ENCODE measurements at places on chromosomes 7 and 10.

DNA sequence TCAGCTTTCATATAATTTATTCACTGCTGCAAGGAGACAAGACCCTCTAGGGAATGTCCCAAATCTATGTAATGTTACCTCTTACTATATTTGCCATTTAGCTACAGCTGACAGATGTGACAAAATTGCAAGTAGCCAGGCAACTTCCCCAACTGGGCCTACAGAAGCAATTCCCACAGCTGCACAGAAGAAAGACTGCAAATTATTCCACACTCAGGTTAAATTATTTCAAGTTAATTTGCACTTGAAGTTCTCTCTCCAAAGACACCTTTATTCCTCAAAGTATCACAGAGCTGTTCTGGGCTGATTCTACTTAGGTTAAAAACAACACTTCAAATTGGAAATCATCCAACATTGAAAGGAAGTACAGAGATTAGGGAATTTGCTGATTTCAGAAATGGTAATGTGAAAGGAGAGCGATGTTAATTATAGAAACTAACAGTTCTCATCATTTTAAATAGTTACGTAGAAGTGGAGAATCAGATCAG, 133.6 kb downstream of the THSD7A start:
- DNase-seq = no peak

DNA sequence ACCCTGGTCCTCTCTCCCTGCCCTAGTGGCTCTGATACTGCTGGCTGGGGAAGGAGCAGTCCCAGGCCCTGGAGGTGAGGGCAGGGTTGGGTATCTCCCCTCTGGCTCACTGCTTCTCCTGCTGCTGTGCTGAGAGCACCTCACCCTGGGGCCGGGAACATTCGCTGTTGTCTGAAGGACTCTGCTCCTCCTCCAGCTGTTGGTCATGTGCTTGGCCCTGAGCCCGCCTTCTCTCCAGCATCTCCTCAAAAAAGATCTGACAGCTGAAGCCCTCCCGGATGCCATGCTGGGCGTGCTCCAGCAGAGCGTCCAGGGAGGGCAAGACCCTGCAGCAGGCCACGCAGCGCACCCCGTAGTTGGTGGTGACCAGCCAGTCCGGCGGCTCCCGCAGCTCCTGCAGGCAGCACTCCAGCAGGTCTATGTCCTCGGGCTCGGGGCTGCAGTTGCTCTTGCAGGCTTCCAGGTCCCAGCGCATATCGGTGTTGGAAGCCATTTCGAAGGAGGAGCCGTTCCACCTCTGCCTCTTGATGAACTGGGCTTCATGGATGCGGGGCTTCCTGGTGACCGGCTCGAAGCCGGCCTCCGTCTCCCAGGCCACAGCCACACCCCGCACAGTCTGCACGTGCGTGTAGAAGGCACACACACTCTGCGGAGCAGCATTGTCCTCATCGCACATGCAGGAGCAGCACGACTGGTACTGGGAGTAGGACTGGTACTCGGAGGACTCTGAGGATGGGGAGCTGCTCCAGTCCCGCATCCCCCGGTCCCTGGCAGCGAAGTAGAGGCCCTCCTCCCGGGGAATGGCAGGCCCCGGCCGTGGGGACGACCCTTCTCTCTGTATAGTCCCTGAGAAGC, 2.1 kb downstream of the FAM170B start:
- DNase-seq = no peak

GRCh38 chr10:778626-779330, 89.3 kb upstream of the DIP2C start:
- peak; percentile 23 for DNase-seq

DNA sequence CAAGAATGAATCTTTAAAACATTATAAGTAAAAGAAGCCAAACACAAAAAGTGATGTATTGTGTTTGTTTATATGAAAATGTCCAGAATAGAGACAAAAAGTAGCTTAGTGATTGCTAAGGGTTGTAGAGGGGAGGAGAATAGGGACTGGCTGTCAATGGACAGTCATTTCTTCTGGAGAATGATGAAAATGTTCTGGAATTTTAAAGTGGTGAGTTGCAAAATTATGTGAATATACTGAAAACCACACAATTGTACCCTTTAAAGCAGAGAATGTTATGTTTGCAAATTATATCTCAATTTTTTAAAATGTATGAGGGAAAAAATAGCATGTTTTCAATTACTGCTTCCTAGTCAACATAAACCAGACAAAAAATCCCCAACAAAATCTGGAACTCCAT, 174.2 kb downstream of the KMT2E start:
- DNase-seq = no peak

- no peak for DNase-seq
Observed at GRCh38 chr7:118312051-118312450, 87.5 kb downstream of the ANKRD7 start.

DNA sequence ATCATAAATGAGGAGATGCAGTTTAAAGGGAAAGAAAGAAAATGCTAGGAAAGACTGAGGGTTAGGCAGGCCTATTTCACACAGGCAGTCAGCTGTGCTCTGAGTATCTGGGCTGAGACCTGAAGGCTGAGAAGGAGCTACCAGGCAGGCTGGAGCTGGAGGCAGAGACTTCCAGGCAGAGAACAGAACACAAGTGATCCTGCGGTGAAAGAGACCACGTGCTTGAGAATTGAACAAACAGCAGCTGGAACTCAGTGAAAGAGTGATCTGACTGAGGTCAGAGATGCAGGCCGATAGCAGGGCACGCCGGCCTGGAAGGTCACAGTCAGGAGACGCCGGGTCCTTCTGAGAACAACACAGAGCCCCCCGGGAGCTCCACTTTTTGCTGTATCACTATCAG, 147.8 kb downstream of the ADAM12 start:
- DNase-seq = no peak

- DNase-seq = no peak
Observed at GRCh38 chr10:120132811-120133210, 240.3 kb downstream of the SEC23IP start.

DNA sequence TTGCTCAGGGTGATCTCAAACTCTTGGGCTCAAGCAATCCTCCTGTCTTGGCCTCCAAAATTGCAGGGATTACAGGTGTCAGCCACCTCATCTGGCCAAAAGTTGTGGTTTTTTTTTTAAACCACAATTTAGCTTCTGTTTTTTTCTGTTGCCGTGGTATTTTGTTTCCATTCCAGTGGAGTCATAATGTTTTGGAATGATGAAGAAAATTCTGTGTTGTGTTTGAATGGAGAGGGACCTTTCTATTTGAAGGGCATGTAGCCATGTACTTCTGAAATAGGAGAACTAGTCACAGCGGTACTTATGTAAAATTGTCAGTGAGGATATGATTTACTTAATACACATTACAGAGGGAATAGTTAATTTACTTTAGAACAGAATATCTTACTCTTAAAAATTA, 201.3 kb downstream of the ARL4A start:
- peak; percentile 23 for DNase-seq

GRCh38 chr7:129053938-129054437, 923 bp downstream of the TNPO3 start:
- peak; percentile 41 for DNase-seq

GRCh38 chr7:156475179-156475578, 165.4 kb upstream of the RNF32 start:
- no peak for DNase-seq

DNA sequence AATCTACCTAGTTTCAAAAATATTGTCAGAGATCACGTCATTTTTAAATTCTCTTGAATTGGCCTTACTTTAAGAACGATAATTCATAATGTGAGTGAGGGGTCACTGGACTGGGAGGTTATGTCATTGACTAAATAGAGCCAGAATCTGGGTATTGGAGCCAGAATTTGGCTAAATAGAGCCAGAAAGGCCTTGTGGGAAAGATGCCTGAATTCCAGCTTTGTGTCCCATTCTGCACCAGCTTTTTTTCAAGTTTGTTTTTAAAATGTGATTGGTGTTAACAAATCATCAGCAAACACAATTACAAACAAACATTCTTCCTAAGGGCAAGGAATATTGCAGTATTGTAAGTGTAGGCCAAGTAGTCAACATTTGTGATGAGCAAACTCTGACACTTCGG, 233.2 kb upstream of the PRKCQ start:
- DNase-seq = no peak

DNA sequence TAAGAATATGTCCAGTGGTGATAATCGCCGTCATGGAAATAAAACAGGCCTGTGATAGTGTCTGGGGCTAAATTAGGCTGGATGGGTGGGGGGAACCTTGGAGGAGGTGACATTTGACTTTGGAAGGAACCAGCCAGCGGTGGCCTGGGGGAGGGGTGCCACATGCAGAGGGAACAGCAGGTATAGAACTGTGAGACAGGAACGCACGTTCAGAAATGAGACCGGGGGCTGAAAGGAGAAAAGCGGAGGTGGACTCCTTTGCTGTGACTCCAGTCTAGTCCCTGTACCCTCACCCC, 2.6 kb upstream of the CYP26A1 start:
- DNase-seq = no peak

GRCh38 chr7:134022286-134022911, 104.7 kb upstream of the LRGUK start:
- DNase-seq = no peak

DNA sequence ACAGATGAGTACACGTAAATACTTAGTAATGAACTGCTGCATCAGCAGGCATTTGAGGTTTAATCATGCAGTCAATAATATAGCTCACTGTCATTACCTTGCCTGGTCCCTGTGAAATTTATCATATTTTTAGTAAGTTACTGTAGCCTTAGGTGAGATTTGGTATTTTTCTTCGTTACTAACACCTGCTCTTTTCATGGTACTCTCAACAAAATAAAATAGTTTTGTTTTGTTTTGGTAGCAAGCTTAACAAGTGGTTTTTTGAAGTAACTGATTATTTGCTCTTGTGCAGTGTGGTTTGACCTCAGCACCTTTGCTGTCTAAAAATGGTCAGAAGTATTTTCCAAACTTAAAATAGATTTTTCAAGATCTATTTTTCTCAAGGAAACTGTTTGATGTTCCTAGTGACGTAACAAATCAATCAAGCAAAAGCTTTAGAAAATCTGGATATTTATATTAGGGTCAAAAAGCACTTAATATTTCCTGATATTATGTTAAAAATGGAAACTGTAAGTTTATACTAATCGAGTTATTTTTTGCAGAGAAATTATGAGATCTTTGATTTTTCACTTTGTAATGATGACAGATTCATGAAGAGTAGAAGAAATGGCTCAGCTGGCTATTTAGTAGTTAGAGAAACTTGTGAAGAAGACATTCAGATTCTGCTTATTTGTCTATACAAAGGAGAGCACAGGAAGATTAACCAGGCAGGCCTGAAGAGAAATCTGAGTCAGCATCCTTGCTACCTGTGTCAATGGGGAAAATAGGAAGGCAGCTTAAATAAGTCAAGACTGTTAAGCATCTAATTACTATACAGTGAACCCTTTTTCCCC, 21.0 kb upstream of the RPA3 start:
- no peak for DNase-seq

DNA sequence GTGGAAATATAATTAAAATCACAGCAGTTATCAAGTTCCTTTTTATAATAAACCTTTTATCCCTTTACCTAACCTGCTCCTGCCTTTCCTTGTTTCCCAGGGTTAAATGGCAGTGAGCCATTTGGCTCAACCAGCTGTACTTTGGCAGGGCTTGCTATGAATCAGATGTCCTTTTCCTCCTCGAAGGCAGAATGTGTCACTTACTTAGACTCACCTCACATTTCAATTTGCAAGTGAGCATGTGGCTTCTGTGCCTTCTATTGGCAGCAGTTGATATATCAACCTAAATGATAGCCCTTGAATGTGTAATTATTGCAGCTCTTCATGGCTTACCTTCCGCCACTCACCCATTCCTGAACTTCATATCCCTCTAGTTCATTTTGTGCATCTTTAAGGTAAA, 301.7 kb downstream of the CSTF2T start:
- peak; percentile 3 for DNase-seq

GRCh38 chr10:119282446-119282845, 75.1 kb downstream of the GRK5 start:
- DNase-seq = no peak

DNA sequence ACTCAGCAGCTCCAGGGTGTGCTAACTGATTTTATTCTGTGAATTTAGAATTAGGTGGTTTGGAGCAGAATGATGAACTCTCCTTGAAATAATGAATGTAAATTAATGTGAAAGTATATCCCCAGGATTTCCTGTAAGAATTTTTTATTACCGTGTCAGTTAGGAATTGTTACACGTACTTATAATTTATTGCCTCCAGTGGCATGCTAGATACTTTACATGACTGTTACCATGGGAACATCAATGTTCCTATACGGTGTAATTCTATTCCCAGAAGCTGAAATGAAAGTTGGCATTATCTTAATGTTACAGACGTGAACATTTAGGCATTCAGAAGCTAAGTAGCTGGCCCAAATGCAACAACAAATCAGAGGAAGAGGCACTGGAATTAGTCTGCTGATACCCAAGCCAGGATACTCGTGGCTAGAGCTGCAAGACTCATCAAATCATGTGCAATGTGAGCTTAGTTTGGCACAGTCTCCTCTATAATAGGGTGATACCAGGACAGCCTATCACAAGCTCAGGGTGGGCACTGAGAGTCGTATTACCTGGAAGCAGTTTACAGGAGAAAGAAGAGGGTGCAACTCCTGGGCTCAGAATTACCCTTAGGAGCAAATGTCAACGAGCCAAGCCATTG, 30.0 kb upstream of the PRKAR2B start:
- DNase-seq = no peak

GRCh38 chr7:141012696-141013344, 1.9 kb downstream of the MRPS33 start:
- peak; percentile 64 for DNase-seq

- no peak for DNase-seq
Observed at GRCh38 chr7:130274296-130274695, 7.6 kb downstream of the CPA2 start.

DNA sequence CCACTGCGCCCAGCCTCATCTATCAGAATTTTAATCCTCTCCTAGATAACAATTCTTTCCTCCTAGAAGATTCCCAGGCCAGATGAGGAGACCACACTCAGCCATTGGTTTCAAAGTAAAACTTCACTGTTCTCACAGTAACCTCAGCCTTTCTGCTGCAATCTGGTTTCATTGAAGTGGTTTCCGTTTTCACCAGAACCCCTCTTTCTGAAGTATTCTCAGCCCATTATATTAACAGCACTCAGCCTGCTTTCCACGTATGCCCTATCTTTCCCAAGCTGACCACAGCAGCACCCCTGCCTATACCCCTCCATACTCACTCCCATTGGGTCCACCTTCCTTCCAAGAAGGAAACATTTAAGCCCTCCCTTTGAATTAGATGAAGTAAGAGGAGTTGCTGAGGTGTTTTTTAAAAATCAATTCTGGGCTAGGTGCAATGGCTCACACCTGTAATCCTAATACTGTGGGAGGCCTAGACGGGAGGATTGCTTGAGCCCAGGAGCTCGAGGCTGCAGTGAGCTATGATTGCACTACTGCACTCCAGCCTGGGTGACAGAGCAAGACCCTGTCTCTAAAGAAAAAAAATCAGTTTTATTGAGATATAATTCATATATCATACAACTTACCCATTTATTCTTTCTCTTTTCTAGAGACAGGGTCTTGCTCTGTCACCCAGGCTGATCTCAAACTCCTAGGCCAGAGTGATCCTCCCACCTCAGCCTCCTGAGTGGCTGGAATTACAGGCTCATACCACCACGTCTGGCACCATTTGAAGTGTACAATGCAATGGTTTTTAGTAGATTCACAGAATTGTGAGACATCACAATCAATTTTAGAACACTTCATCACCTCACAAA, 11.3 kb downstream of the PLAU start:
- no peak for DNase-seq
